T1000 (cell line): ENCODE measurements at places on chromosomes 2 and 18.
A peak's percentile ranks its signal among the peaks of the same experiment; 100 is the strongest.

DNA sequence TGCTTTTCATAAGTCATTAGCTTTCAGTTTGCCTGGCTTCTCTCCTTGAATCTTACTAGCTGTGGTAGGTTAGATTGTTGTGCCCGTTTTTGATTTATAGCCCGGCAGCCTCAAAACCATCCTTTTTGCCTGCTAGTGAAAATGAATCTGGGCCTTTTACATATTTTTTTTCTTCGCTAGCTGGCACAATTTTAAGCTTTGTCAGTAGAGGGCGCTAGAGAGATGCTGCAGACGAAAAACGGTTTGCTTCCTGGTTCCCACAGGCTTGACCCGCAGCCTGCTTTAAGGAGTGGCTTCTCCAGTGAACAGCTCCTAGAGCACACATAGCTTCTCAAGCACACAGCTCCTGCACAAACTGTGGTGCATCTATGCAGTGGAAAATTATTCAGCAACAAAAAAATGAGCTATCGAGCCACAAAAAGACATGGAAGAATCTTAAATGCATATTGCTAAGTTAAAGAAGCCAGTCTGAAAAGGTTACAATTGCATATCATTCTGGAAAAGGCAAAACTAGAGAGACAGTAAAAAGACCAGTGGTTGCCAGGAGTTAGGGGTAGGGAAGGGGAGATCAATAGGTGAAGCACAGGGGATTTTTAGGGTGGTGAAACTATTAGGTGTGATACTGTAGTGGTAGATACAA lies 47.9 kb downstream of the E2F6 start:
- DNase-seq: no peak

GRCh38 chr2:19722531-19722971 lies 179.2 kb downstream of the TTC32 start:
- DNase-seq: no peak

DNA sequence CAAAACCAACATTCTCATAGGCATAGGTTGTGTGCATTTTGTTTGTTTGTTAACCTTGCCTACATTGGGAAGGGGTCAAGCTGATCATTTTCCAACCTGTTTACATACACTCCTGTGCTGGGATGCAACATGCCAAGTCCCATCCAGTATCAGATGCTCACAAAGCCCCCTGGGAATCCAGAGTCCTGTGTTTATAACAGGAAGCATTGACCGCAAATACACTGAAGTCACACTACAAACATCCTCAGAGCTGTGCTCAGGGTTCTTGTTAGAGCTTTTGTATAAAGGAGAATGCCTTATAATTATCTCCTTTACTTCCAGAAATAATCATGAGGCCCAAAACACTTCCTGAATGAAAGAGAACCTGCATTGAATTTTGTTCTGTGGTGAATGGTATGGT lies 488.7 kb upstream of the TCF4 start:
- no peak for DNase-seq

GRCh38 chr2:144941743-144942488 lies 422.0 kb upstream of the ZEB2 start:
- no peak for DNase-seq

GRCh38 chr2:144424559-144425240 lies 95.2 kb downstream of the ZEB2 start:
- no peak for DNase-seq

GRCh38 chr2:100036793-100037192 lies 105.6 kb downstream of the AFF3 start:
- DNase-seq: no peak

- DNase-seq: no peak
Observed at GRCh38 chr2:240147911-240148587, 7.6 kb upstream of the OTOS start.

GRCh38 chr18:56285387-56286065 lies 352.9 kb downstream of the TXNL1 start:
- DNase-seq: no peak

- no peak for DNase-seq
Observed at GRCh38 chr18:12656605-12656937, 1.3 kb downstream of the SPIRE1 start.

GRCh38 chr18:54173980-54174630 lies 50.4 kb downstream of the MBD2 start:
- DNase-seq: no peak

DNA sequence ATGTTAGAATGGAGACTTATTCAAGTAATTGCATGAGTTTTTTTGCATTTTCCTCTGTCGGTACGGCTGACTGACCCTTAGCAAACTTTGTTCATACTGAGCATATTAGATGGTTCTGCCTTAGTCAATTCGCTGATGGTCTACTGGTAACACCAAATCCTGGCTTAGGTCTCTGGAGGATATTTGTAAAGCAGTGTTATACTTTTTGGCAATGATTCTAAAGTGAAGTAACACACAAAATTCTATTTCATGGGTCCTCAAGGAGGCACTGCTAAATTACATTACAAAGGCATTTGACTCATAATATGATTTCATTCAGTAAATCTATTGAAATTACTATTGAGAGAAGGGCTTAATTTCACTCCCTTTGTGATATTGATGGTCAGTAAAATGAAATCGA lies 246.8 kb upstream of the RASGRP3 start:
- no peak for DNase-seq

DNA sequence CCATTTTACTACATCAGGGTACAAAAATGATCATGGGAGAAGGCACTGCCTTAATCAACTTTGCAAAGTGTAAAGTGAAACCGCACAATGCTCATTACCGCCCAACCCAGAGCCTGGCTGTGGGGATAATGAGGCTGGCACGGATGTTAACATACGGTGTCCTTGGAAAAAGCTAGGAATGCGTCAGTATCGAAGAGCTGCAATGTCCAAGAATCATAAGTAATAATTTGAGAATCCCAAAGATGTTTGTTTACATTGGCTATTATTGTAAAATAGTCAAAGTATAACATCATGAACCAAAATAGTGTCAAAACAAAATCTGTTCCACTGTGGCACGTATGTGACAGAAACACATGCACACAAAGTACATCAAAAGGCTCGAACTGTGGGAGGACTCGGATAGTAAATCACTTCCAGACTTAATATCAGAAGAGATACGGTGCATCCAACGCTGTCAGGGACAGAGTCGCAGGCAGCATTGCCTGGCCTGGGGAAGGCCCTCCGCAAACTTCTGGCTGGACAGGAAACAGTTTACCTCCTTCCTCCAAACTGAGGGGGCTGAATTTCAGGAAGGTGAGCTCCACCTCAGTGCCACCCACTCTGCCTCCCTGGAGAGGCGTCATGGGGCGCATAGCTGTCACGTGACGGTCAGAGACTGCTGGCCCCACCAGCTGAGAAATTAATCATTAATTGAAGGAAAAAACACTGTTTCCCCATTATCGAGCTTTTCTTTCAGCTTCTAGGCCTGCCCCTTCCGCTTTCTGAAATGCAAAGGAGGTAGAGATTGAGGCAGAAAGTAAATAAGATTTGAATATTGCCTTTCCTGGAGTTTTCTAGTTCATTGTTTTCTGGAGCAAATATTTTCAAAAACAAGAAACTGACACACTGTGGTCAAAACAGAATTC lies 1.8 kb upstream of the ID2 start:
- no peak for DNase-seq

- DNase-seq: no peak
Observed at GRCh38 chr2:160409480-160409879, 84.1 kb downstream of the RBMS1 start.

- no peak for DNase-seq
Observed at GRCh38 chr2:109170645-109171044, 41.6 kb downstream of the SH3RF3 start.

DNA sequence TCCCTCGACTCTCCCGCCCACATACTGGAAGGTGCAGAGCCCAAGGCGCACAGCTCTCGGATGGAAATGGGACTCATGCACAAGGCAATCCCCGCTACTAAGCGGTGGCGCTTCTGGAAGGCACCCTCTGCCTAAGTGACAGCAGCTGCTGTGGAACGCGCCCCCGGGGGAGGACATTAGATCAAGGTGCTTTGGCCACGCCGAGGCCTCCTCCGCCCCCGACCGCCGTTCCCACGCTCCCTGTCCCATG lies 202 bp downstream of the MCEE start:
- DNase-seq: no peak

GRCh38 chr2:30257266-30258214 lies 26.2 kb downstream of the LBH start:
- no peak for DNase-seq

DNA sequence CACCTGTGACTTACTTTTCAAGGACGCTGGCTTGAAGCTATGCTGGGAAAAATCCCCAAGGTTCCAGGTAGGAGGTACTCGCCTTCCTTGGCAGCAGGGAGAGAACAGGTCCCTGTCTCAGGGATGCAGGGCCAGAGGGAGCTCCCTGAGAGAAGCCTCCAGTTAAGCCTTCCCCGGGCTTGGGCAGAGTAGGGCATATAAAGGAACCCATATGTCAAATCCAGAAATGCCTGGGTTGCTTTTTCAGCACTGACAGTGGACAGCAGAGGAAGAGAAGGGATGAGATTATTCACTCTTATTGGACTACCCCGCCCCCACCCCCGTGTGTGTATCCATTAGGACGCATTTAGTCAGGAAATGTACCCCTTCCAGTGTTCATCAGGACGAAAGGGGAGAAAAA lies 89.3 kb upstream of the TEX51 start:
- DNase-seq: no peak

DNA sequence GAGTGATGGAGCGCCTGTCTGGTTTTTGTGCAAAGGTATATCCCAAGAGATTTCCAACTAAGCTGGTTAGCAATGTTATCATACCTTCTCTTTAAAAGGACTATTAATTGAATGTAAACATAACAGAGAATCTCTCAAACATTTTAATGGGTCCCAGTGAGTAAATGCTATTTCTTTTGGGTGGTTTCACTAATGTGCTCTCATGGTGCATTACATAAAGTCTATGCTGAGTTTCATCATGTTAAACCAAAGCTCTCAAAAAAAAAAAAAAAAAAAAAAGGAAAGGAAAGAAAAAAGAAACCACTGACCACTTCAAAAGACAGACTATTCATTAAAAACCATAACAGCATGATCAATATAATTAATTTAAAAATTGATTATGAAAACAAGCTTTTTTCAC lies 119.1 kb upstream of the SCN1A start:
- DNase-seq: no peak

DNA sequence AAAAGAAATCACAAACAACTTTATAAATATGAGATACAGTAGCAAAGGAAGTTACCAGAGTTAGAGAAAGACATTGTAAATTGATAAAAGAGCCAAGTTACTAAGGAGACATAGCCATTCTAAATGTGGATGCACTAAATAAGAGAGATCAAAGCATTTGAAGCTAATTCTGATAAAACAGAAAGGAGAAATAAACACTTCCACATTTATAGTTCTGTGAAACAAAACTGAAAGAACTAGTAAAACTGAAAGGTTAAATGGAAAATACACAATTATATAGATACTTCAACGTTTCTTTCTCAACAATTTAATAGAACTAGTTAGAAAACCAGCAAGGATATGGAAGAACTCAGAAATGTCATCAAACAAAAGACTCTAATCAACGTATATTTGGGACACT lies 309.0 kb upstream of the CDH2 start:
- DNase-seq: no peak

DNA sequence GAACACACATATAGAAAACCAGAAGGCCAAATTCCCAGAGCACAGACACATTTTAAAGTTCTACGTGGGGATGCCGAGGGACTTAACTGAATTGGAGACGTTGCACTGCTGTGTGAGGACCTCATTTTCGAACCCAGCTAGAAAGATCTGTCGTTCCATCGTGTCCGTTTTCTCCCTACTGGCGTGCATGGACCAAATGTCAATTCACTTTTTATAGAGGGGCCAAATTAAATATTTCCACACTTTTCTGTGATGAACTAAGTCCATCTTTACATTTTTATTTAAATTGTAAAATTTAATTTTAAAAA lies 692 bp upstream of the TSHZ1 start:
- no peak for DNase-seq

- no peak for DNase-seq
Observed at GRCh38 chr18:49988101-49988500, 174.8 kb upstream of the ACAA2 start.

GRCh38 chr2:44100351-44100750 lies 68.3 kb upstream of the PPM1B start:
- DNase-seq: peak; percentile 26

GRCh38 chr2:38509314-38509946 lies 93.3 kb downstream of the HNRNPLL start:
- DNase-seq: peak; percentile 7

GRCh38 chr18:41145516-41145915 lies 809.5 kb upstream of the PIK3C3 start:
- no peak for DNase-seq

GRCh38 chr2:201432038-201432620 lies 19.1 kb downstream of the TRAK2 start:
- DNase-seq: no peak

GRCh38 chr2:161570424-161571050 lies 53.7 kb upstream of the SLC4A10 start:
- DNase-seq: no peak

DNA sequence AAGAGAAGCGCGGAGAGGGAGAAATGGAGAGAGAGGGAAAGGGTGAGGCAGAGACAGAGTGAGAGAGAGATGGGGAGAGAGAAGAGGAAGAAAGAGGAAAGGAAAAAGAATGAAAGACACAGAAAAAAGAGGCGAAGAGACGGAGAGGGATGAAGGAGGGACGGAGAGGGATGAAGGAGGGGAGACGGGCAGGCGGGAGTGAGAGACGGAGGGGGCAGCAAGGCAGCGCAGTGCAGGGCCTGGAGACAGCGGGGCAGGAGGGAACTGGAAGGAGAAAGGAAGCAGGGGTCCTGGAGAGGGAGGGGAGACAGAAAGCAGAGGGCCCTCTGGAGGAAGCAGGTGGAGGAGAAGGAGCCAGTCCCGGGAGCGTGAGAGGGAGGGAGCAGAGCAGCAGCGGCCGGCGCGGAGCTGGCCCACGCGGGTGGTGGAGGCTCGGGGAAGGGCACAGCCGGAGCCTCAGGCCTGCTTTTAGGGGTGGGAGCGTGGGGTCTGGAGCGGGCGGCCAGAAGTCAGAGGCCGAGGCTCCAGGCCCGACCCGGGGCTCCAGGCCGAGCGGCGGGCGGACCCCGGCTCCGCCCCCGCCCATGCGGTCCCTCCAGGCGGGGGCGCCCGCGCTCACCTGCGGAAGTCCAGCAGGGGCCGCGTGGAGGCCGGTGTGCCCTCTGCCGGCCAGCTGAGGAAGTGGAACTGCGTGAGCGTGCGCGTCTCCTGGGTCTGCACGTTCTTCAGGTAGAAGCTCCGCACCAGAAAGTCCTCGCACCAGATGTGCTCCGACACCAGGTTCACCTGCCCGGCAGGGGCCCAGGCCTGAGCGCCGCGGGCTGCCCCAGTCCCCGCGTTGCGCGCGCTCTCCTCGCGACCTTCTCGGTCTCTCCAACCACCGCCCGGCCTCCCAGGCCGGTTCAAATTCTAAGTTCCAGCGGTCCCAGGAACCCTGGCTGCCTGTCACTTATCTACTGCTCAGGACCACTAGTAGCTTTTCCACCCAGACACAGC lies 14.5 kb downstream of the PTPRN start:
- DNase-seq: peak; percentile 63

DNA sequence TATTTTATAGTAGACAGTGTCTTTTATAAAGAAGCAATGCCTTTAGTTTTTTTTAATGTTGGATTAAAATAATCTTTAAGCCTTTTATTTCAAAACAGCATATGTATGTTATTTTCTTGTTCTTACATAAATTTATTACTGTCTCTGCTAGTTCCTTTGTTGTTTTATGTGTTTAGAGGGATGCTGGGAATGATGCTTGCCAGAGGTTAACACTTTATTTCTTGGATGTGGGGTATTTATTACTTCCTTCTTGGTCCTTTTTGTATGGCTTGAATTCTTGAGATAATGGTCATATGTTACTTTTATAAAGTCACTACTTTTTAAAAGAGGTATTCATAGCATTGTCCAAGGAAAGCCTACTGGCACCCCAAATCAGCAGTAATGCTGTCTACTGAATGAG lies 63.1 kb downstream of the ANKRD12 start:
- no peak for DNase-seq

- no peak for DNase-seq
Observed at GRCh38 chr18:1760901-1761300, 810.4 kb downstream of the METTL4 start.
